ENCODE measurements at places on chromosomes 3 and 15.

GRCh38 chr15:37076543-37076942 lies 23.8 kb downstream of the MEIS2 start:
- DNase-seq: no peak

DNA sequence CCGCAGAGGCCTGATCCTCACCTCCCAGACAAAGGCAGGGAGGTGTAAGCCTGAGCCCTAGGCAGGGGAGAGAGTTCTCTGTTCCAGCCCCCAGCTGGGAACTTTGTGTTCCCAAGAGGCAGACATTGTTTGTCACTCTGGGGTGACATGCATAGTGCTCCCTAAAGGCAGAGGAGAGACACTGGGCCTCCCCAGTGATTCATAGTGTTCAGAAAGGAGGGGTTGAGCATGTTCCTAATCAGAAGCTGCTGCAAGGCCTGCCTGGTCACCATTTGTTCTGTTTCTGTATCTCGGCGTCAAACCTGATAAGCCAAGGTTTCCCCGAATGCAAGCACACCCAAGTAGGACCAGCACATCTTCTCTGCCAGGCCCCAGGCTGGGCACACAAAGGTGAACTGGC lies 24.0 kb upstream of the SLC6A6 start:
- no peak for DNase-seq

- no peak for DNase-seq
These were observed 47.9 kb downstream of the ATP2C1 start for GRCh38 chr3:130941793-130942192.

DNA sequence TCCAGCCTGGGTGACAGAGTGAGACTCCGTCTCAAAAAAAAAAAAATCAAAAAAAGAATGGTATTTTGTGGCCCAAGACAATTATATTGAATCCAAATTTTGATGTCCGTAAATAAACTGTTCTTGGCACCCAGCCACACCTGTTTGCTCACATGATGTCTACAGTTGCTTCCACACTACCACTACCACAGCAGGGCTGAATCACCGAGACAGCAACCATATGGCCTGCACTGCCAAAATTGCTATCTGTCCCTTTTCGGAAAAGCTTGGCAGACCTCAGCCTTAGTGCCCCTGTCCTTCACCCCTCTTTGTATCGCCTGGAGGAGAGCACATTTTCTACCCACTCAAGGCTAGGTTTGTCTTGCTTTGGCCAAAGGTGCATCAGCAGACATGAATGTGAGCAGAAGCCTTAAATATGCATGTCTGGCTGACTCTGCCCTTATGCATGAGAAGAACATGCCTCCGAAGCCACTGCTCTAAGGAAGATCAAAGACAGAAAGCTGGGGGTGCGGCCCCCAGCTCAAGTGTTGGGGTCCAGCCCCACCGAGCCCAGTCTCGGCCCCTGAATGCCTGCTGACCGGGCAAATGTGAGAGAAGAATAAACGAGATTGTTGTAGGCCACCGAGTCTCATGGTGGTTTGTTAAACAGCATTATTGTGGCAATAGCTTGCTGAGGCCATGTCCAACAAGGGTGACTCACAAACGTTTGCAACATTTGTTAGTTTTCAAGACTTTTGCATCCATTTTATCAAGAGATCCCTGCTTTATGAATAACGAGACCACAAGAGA lies 108.1 kb downstream of the TPRA1 start:
- DNase-seq: no peak

DNA sequence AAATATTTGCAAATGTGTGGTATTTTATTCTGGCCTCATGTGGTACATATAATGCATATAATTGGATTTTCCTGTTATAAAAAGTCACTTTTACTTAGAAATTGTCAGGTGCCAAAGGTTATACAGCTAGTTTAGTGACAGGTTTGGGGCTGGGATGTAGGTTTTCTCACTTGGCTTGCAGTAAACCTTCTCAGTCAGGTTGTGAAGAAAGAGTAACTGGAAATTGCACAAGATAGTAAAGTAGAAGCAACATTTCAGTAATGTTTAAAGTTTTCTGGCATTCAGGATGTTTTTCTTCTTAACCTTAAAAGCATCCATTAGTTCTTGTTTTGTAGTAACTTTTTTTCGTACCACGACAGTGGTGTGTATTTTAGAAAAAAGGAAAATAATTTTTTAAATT lies 53.9 kb downstream of the MEF2A start:
- no peak for DNase-seq

GRCh38 chr15:94442480-94442879 lies 211.1 kb downstream of the MCTP2 start:
- DNase-seq: no peak

- DNase-seq: no peak
These were observed 498.7 kb upstream of the CBLB start for GRCh38 chr3:106367496-106367895.

DNA sequence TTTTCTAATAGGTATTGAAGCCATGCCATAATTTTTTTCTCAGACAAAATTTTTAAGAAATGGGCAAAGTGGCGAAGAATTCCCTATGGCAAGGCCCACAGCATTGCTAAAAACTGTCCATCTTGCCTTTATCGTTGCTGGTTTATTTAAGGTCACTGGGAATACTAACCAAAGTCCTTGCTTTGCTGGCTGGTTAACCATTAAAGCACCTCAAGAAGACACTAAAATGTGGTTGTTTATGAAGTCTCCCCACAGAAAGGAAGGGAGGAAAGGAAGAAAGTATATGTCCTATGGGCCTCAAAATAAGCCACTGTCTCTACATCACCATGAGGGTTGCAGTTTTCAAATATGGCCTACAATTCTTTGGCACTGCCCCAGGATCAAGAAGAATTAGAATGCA lies 13.2 kb downstream of the SH3BP5 start:
- no peak for DNase-seq

GRCh38 chr15:26628879-26629529 lies 143.9 kb downstream of the GABRB3 start:
- peak; percentile 9 for DNase-seq

DNA sequence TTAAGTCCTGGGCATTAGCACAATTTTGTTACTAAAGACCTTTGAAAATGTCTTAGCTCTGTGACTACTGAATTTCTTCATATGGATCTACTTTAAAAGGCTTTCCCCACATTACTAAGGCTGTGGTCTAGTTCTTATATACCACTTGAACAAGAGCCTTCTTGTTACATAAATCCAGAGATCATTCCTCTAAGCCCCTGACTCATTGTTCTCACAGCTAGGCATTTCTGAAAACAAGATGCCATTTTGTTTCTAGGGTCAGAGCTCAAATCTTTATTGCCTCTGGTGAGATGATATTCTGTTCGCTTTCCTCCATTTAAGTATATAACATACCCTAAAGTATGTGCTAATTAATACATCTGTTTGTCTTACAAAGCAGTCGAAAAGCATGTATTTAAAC lies 29.8 kb upstream of the LPP start:
- DNase-seq: no peak

Data from T follicular helper cell (primary cell).